ENCODE measurements at places on chromosomes 5 and 9.
A peak's percentile ranks its signal among the peaks of the same experiment; 100 is the strongest.

DNA sequence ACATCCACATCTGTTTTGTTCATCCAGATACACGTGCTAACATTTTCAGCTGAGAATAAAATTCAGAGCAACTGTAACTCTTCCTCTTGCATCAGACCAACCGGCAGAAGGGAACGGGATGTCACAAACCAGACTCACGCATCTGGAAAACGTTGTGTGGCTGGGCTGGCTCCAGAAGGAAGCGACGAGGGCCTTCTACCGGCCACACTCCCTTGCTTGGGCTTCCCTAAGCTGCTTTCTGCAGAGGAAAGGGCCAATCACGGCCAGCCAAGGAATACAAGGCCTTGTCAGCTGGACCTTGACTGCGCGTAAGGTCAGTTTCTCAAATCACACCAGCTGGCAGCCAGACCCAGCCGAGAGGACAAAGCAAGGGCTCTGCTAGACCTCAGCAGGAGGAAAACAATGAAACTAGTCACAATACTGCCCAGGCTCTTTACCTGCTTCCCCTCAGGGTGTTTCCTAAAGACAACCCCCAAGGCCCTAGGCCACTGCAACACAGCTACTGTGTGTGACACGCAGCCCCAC lies 106.1 kb downstream of the THBS4 start:
- DNase-seq = no peak

GRCh38 chr5:82364497-82364896 lies 86.3 kb upstream of the RPS23 start:
- no peak for DNase-seq

- no peak for DNase-seq
Measured at GRCh38 chr9:5336688-5337087, 3.0 kb downstream of the RLN1 start.

DNA sequence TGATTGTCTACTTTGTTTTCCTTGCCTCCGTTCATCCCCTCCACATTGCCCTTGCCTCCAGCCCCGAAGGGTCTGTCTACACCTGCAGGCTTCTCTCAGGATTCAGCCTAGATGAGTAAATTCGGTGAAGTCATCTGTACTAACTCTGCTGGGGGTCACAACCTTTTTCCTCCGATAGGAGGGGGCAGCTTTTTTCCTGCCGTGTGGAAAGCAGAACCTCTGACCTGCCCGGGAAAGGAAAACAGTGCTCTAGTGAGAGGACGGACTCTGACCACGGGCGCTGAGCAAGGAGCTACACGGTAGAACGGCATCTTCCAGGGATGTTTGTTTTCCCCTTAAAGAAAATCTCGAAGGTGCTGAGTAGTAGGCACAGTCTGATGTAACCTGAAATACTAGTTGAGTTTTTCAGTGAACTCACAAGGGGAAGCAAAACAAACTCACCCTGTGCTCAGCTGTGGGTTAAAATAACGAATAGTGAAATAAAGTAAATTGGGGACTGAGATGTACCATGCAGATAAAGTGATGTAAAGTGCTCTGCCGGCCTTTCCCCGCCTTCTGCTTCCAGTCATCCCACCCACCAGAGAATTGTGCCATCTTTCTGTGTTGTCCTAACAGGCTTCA lies 281.8 kb downstream of the AOPEP start:
- DNase-seq = peak; percentile 66

DNA sequence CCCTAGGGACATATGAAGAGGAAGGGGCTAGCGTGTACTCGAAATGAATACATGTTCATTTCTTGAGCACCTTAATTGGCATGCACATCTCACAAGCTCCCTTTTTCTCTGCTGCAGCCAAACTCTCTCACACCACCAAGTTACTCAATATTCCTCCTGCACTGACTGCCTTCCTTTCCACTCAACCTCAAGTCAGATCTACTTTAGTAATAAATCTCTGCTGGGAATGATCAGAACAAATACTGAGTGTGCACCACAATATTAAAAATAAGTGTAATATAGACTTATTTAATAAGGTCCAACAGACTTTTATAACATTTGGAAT lies 995.8 kb upstream of the WWC1 start:
- no peak for DNase-seq

All from T-helper 2 cell treated with Interferon-gamma antibody and Interleukin-4, amounts not matched to agents 5 μg/mL and 100 μg/mL, for 36 hours (primary cell).